ENCODE measurements at places on chromosomes 13 and 19. TPM values are rescaled to one million over a fixed set of nuclear protein-coding genes. Genes with fewer than 3 reads are reported as not detected.

CEBPA gene
- total RNA-seq, result 4.1 TPM

SLC25A41 gene
- total RNA-seq, result not detected

DNA sequence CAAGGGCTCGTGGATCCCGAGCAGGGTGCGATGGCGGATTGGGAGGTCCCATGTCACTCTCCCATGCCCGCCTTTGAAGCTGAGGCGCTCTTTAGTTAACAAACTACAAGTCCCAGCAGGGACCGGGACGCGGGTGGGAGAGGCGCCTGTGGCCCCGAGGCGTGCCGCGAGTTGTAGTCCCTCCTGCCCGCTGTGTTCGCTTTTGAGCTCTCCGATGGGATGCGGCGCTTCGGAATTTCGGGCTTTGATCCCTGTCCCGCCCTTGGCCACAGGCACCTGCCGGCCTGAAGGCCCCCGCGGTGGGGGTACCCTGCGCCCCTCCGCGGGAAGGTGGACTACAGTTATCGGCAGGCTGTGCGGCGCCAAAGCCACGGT, 11.0 kb downstream of the CYTH2 start:
- H3K4me1 ChIP-seq, result no peaks in the 10 kb centered on the region
- DNase-seq, result no peak
- H3K36me3 ChIP-seq, result peaks cover 51% of the 10 kb centered on the region
- no peak overlapping the region for H3K27ac ChIP-seq
- H3K27me3 ChIP-seq, result no peaks in the 10 kb centered on the region

GRCh38 chr19:29700498-29700897, 14.6 kb downstream of the C19orf12 start:
- H3K4me3 ChIP-seq, result no peak overlapping the region
- H3K27ac ChIP-seq, result no peak overlapping the region
- peaks cover 3% of the 10 kb centered on the region for H3K36me3 ChIP-seq
- no peaks in the 10 kb centered on the region for H3K27me3 ChIP-seq
- DNase-seq, result no peak
- H3K4me1 ChIP-seq, result no peaks in the 10 kb centered on the region

DNA sequence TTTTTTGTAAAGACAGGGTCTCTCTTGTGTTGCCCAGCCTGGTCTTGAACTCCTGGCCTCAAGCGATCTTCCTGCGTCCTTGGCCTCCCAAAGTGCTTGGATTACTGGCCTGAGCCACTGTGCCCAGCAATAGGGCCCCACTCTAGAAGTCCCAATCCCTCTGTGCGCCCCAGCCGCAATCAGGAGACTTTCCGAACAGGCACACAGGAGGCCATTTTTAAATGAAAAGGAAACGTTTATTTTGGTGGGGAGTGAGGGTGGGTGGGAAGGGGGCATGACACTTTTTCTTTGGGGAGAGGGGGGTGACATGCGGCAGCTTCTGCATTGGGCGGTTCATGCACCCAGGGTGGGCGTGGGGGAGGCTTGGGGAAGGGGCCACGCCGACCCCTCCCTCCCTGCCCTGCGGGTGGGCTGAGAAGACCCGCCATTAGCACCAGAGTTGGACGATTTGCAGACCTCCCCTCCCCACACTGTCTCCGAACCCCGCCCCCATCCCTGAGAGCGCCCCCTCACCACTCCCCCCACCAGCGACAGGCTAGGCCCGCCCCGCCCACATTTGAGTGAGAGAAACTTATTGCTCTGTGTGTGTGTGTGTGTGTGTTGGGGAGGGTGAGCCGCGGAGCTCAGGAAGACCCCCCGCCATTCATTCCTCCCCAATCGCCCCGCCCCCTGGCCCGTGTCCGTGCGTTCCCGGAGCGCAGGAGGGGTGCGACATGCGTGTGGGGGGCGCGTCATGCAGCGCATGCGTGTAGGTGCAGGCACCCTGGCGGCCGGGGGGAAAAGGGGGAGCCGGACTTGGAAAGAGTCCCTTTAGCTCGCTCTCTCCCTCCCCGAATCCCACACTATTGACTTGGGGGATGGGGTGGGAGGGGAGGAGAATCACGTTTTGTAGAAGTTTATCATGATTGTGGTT, 17.2 kb downstream of the KCNC3 start:
- DNase-seq, result peak; percentile 92
- H3K4me1 ChIP-seq, result no peaks in the 10 kb centered on the region

DNA sequence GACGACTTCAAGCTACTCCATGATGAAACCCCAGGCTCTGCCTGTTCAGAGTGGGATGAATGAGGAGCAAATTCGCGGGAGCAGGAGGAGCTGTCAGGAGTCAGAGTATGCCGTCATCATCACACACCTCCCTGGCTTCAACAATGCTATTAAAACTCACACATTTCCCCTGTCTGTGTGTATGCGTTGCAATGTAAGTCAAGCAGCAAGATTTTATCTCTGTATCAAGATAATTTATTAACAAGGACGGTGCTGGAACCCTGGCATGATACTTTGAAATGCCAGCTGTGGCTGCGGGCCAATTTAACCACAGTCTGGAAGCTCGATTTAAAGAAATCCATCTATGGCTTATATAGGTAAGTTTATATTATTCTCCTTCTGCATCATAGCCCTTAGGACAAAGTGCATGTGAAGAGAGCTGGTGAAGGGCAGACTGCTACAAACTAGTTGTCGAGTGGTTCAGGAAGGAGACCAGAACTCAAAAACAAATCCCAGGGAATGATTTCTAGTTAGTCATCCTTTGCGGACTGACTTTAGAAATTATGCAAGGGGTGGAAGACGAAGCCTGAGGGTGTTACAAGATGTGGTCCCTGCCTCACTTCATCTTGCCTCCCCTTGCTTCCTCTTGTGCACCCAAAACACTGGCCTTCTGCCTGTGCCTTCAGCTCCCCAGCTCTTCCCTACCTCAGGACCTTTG, 486.5 kb downstream of the COG6 start:
- H3K27me3 ChIP-seq, result no peaks in the 10 kb centered on the region
- H3K4me3 ChIP-seq, result no peak overlapping the region
- no peaks in the 10 kb centered on the region for H3K36me3 ChIP-seq
- no peaks in the 10 kb centered on the region for H3K4me1 ChIP-seq
- H3K27ac ChIP-seq, result no peak overlapping the region

DNA sequence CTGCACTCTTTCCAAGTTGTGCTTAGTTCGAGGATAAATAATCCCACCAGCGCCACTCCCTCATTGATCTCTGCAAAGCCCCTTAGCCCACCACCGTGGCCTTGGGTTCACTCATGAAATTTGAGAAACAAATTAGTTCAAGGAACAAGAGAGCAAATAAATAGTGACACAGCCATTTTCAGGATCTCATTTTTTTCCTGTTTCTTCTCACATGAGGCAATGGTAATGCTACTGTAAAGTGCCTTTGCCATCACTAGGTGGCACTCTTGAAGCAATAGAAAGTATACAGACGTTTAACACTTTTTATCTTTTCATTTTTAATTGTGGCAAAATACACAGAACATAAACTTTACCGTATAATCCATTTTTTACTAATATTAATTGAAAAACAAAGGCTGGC, 76.8 kb upstream of the ZNF835 start:
- H3K27me3 ChIP-seq, result no peaks in the 10 kb centered on the region
- H3K4me3 ChIP-seq, result no peak overlapping the region
- H3K4me1 ChIP-seq, result no peaks in the 10 kb centered on the region
- no peak overlapping the region for H3K27ac ChIP-seq
- no peak for DNase-seq

- H3K4me3 ChIP-seq, result no peak overlapping the region
- no peak overlapping the region for H3K27ac ChIP-seq
- no peaks in the 10 kb centered on the region for H3K36me3 ChIP-seq
- no peaks in the 10 kb centered on the region for H3K4me1 ChIP-seq
- no peak for DNase-seq
These were observed 28.6 kb upstream of the EID2 start for GRCh38 chr19:39568604-39569003.

- no peaks in the 10 kb centered on the region for H3K36me3 ChIP-seq
- H3K4me1 ChIP-seq, result no peaks in the 10 kb centered on the region
- no peak overlapping the region for H3K27ac ChIP-seq
- no peak for DNase-seq
- no peaks in the 10 kb centered on the region for H3K27me3 ChIP-seq
- H3K4me3 ChIP-seq, result no peak overlapping the region
These were observed 16.2 kb downstream of the MCF2L start for GRCh38 chr13:112984954-112985802.

SBK2 gene
- 6.6 TPM for total RNA-seq

DNA sequence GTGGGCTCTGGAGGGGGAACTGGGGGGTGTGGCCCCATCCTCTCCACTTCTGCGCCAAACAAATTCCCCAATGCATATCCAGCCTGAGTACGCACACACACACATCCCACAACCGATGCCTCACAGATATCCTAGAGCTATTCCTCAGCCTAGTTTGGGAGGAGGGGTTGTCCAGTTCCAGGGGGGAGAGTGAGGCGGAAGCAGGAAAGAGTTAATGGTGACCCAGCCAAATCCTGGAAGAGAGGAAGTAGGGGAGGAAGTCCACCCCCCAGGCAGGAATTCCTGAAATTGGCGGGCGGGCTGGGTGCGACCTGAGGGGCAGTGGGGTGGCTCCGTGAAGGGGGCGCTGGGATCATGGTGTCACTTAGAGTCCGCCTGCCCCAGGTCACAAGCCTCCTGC, 897 bp downstream of the GPR4 start:
- DNase-seq, result no peak
- H3K4me1 ChIP-seq, result no peaks in the 10 kb centered on the region
- H3K4me3 ChIP-seq, result no peak overlapping the region
- peaks cover 62% of the 10 kb centered on the region for H3K27me3 ChIP-seq

- H3K36me3 ChIP-seq, result no peaks in the 10 kb centered on the region
- no peaks in the 10 kb centered on the region for H3K27me3 ChIP-seq
- no peak overlapping the region for H3K27ac ChIP-seq
- no peaks in the 10 kb centered on the region for H3K4me1 ChIP-seq
These were observed 52.0 kb upstream of the GTF2F2 start for GRCh38 chr13:45068036-45069001.

GRCh38 chr19:57512845-57513244, 13.1 kb downstream of the ZNF773 start:
- H3K27me3 ChIP-seq, result no peaks in the 10 kb centered on the region
- H3K36me3 ChIP-seq, result peaks cover 46% of the 10 kb centered on the region
- H3K4me1 ChIP-seq, result no peaks in the 10 kb centered on the region
- H3K4me3 ChIP-seq, result no peak overlapping the region

- no peak overlapping the region for H3K27ac ChIP-seq
- DNase-seq, result no peak
- no peaks in the 10 kb centered on the region for H3K36me3 ChIP-seq
- H3K4me1 ChIP-seq, result no peaks in the 10 kb centered on the region
These were observed 23.0 kb upstream of the PSG2 start for GRCh38 chr19:43105496-43105895.

DNA sequence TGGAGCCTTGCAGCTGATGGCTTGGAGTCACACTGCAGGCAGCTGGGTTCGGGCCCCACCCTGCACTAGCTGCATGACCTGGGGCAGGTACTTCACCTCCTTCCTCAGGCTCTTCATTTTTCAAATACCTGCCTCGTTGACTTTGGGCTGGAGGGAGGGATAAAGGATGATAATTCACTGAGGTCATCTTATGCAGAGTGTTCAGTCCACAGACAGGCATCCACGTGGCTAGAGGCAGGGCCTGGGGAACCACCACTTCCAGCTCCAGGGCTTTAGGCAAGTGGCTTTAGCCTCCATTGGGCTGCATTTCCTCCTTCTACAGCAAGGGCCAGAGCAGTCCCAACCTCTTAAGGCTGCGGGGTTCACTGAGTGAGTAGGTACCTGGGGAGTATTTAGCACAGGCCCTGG, 84.8 kb downstream of the SIPA1L3 start:
- DNase-seq, result peak; percentile 56
- H3K27me3 ChIP-seq, result no peaks in the 10 kb centered on the region
- H3K36me3 ChIP-seq, result no peaks in the 10 kb centered on the region
- no peak overlapping the region for H3K27ac ChIP-seq
- no peak overlapping the region for H3K4me3 ChIP-seq

DNA sequence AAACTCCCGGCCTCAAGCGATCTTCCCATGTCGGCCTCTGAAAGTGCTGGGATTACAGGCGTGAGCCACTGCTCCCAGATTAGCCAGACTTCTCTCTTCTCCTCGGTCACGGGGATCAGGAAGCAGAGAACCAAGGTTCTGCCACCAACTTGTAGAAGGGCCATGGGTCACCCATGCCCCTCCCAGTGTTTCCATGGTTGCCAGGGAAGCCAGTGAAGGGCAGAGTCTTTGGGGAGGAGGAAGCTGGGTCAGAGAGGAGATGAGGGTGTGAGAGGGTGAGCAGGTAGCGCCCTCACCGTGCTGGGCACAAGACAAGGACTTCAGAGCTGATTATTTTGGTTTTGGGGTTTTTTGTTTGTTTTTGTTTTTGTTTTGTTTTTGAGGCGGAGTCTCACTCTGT, 77.1 kb downstream of the GNG7 start:
- no peak overlapping the region for H3K4me3 ChIP-seq
- no peak for DNase-seq
- no peaks in the 10 kb centered on the region for H3K36me3 ChIP-seq
- no peak overlapping the region for H3K27ac ChIP-seq

DNA sequence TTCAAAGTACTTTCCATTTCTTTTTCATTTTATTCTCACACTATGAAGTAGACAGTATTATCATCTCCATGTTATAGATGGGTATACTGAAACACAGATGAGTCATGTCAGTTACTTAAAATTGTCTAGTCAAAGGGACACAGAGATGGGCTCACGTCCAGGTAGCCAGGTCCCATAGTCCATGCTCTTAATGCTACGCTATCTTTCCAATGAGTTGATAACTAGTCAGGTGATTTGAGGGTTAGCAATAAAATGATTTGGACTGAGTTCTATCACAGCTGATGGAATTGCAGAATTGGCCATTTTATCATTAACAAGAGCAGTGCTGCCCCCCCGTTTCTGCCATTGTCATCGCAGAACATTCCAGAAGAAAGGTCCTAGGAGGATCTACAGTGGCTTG, 318.9 kb downstream of the DLEU7 start:
- H3K36me3 ChIP-seq, result no peaks in the 10 kb centered on the region
- DNase-seq, result no peak
- H3K27ac ChIP-seq, result no peak overlapping the region
- H3K4me1 ChIP-seq, result no peaks in the 10 kb centered on the region

SEMA6B gene
- 28.1 TPM for total RNA-seq

DNA sequence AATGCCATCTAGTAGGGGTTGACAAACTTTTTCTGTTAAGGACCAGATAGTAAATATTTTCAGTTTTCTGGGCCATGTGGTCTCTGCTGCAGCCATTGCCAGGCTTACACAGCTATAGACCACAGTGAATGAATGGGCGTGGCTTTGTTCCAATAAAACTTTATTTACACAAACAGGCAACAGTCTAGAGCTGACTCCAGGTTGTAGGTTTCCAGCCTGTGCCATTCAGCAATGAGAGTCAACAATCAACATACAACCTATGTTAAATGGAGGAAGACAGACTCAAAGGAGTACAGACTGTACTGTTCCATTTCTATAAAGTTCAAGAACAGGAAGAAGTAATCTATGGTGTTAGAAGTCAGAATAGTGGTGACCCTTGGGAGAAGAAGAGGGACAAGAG, 15.2 kb upstream of the IZUMO2 start:
- H3K27me3 ChIP-seq, result no peaks in the 10 kb centered on the region
- H3K27ac ChIP-seq, result no peak overlapping the region
- no peaks in the 10 kb centered on the region for H3K36me3 ChIP-seq
- no peak for DNase-seq
- H3K4me3 ChIP-seq, result no peak overlapping the region

NPAS1 gene
- total RNA-seq, result 15.6 TPM
